DMS79 treated with DMSO at 0.1 percent for 48 hours (cell line): ENCODE measurements at places on chromosomes 2 and 18.

DNA sequence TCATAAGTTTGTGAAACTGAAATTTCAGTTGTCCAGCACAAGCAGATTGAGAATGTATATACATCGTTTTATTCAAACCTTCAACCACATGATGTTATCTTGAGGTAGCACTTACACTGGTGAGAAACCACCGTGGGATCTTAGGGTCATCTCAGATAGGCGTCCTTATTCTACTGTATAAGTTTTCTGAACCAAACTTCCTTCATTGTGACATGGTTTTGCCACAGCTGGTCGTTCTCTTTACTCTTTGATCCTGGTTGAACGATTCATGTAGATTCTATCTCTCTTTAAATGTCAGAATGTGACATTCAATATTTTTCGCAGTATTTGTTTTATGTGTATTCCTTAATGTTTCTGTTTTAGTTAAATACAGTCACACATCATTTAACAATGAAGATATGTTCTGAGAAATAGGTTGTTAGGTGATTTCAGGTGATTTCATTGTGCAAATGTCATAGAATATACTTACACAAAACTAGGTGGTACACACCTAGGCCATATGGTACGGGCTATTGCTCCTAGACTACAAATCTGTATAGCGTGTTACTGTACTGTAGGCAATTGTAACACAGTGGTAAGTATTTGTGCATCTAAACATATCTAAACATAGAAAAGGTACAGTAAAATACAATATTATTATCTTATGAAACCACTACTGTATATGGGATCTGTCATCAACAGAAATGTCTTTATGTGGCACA lies 17.9 kb upstream of the ARHGAP25 start:
- DNase-seq: no peak

DNA sequence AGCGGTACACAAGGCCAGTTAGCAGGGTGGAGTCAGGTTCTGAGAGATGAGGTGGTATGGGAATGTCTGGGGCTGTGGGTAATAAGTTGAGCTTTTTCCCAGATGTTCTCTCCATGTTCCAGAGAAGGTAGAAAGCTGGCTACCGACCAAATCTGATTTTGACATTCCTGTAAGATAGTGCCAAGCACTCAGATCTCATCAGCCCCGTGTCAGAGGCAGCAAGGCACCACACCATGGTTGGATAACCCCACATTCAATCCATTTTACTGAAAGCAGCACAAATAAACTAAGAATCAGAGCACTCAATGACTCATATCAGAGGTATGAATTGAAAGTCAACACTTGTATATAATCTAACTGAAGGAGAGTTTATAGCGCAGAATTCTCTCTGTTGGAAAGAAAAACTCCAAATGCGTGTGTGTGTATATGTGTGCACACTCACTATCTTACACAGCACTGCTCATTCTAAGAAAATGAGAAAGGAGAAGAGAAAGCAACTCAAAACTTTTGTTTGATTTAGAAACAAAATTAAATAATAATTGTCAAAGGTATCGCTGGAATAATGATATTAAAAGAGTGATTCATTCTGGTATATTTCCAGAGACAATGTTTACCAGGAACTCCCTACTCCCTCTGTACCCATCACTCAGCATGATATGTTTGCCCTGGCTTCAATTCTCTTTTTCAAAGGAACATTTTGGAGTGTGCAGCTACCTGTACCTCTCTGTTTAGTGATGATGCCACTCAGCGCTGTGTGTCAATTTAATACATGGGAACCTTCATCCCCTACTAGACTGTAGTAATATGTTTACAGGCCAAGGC lies 375.1 kb upstream of the ID2 start:
- DNase-seq: no peak

DNA sequence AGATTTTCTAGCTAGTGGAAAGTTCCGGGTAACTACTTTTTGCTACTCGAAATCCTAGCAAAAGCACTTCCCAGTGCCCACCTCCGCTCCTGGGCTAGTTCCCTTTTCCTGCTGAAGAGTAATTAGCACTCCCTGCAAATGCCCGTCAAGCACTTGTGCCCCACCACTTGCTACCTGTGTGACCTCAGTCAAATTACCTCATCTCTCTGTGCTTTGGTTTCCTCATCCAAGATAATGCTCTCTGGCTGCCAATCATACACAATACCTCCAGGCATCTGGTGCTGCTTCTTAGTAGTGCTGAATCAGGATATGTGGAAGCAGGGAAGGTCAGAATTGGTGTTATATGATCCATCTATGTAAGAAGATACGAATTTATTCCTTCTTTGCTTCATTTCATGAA lies 102.1 kb upstream of the CDCA7 start:
- no peak for DNase-seq

DNA sequence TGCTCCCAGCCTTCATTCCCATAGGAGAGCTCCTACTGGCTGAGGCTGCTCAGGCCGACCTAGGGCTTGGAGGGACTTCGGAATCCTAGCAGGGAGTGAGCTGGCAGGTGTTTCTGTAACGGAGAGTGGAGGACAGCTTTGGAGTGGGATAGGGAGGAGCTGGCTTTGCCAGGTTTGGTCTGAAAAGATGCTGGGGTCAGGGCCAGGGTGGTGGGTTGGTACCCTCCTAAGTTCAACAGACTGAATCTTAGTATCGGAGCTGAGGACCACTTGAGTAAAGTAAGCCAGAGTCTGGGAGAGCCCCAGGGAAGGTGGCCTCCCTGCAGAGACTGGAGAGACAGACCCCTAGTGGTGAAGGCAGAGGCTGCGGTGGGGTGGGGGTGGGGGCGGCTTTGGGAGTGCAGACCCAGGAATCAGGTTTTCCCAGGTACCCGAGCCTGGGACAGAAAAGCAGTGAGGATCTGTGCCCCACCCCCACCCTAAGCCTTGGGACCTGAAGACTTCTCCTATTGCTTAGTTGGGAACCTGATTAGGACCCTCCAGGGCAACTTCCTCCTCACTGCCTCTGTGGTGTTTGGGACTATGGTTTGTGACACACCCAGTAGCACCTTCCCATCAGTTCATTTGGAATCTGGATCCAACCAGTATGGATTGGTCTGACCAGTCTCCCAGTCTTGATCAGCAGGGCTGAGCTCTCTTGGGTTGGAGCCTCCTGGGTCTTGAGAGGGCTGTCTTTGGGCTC lies 3.0 kb downstream of the CNNM4 start:
- DNase-seq: peak; percentile 87

- no peak for DNase-seq
These were observed 231.2 kb upstream of the CYP26B1 start for GRCh38 chr2:72378753-72379348.

DNA sequence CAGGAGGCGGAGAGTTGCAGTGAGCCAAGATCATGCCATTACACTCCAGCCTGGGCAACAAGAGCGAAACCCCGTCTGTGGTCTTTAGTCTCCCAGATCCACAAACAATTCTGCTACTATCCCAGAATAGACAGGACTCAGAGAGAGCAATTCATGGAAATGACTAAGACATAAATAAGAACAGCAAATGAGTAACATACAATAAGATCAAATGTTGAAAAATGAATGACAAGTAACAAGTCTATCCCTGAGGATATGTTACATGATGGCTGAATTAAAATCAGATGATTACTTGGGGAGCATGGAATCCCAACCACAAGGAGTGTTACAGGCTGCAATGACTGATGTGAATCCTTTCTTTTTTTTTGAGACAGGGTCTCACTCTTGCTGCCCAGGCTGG lies 10.3 kb downstream of the ARL5A start:
- no peak for DNase-seq

GRCh38 chr18:9694952-9695495 lies 13.1 kb upstream of the RAB31 start:
- DNase-seq: no peak

DNA sequence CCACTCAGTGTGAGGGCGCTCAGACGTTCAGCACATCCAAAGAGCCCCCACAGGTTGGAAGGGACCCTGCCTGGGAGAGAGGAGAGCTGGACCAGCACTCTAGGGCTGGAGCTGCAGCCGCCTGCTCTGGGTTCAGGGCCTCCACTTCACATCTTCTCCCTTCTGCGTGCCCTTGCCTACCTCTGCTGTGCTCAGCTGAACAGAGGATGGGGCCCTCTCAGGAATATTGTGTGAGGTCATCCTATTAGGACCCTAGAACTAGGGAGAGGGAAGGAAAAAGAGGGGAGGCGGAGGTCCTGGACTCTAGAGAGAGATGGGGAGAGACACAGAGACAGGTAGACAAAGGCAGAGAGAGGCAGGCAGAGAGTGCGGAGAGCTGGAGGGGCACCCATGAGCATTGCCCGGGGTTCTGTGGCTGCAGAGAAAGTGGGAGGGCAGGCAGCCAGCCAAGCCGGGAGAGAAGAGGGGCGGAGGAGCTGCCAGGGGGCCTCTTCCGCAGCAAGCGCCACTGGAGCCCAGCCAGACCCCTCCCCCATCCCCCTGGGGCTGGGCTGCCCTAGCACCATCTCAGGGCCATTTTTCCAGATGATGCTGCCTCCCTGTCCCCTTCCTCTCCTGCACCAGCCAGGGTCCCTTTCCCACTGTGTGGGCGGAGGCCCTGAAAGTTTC lies 8.3 kb upstream of the TNS1 start:
- DNase-seq: peak; percentile 68

- no peak for DNase-seq
These were observed 50.7 kb upstream of the HAAO start for GRCh38 chr2:42843131-42843530.

DNA sequence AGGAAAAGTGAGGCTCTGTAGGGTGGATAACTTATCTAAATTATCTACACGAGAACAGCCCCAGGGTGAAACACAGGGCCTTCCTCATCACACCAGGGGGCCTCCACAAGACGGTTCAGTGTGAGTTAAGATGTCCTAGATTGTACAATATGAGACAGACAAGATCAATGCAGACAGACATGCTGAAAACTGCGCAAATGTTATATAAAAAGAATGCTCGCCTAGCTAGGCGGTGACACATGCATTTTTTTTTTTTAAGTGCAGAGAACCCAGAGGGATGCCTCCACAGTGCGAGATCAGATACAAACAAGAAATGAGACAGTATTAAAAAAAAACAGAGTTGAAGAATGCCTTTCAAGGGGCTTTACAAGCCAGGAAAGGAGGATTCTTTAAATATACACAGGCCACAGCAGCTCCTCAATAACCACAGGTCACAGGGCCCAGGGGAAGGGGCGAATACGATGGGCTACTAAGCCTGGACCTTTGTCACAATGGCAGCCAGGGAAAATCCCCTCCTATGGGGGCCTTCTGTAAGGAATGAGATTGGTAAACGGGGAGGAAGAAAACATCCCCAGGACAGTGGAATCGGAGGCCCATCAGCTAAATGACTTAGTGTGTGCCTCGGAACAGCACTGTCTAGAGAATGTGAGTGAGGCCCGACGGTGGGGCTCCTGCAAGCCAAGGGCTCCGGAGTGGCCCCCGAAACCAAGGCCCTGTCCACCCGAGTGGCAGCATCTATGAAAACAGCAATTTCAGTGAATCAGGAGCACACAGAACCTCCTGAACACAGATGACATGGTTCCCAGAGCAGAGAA lies 48.9 kb downstream of the ADCY3 start:
- no peak for DNase-seq

DNA sequence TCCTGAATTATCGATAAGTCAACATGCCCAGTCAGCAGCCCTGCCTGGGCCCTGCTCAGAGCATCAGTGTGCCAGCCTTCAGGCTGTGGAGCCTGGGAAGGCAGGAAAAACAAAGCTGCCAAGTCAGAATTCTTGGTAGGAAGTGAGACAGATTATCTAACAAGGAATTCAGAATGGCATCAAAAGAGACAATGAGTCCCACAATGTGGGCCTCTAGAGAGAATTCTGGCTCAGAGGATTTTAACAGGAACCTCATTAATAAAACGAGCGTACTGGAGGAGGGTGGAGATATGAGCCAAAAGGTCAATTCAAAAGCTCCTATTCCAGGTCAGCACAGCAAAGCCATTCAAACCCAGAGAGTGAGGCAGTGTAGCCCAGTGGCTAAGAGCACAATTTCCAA lies 327.6 kb upstream of the MMADHC start:
- no peak for DNase-seq

DNA sequence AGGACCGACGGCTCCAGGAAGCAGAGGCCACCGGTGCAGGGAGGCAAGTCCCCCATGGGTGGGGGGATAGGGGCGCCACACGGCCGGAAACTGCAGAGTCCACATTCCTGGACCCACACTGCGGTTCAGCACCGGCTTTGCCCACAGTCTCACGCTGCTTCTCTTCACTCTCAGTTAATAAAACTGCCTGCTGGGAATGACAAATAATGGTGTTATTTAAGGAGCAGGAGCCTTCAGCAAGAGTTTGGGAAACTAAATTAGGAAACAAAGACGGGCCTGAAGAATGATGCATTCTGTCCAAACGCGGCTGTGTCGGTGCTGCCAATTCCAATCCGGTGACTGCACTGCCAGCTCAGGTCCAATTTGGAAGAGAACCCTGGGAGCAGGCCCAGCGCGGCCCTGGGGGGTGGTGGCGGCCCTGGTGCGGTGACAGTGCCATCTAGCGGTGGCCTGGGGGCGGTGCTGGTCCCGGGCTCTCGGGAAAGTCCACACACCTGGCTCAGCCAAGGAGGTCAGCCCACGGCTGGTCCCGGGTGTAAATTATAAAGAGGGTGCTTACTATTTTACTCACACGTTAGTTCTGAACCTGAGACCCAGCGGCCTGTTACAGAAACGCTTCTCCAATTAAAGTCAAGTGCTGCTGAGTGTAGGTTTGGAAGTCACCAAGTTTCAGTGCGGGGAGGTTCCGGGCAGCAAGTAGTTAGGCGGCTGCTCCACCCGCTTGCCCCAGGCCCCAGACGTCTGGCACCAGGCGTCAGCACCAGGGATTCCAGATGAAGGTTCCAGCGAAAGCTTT lies 73.1 kb upstream of the PXDN start:
- DNase-seq: no peak

- DNase-seq: no peak
These were observed 124.4 kb downstream of the GRB14 start for GRCh38 chr2:164496881-164497280.

DNA sequence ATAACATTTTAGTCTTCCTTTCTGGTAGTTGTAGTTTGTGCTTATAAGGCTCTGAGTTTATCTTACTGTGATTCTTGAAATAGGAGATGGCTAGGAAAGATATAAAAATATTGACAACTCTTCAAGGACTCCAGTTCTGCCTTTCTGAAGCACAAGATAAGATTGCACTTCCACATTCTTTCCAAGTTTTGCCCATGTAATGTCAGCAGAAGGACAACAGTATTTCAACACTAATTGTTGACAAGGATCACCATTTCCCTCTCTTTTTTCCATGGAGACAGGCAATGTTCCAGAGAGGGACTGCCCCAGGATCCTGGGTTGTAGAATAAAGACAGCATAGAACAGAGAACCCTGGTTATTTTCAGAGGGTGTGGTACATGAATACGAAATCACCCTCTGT lies 279.1 kb upstream of the CNTNAP5 start:
- DNase-seq: no peak

DNA sequence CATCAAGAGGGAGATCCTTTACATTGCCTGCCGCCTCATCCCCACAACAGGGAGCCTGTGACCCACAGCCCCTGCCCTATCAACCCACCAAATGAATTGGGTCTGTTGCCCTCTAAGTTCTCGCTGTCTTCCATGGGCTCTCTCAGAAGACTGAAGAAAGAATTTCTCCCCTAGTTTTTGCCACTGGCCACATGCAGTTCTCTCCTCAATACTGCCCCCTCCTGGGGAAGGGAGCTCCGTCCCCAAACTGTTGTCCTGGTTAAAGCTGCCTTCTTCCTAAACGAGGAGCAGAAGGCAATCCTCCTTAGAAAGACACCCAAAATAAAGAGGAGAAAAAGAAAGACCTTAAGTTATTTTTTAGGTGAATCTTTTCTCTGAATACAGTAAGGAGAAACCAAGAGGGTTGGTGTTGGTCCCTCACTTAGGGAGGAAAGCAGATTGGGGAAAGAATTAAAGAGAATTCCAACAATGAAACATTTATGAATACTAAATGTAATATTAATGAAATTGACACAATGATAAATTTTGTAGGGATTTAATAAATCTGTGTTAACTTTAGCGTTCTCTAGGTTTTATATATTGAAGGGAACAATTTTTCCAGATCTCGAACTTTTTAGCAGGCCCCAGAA lies 31.1 kb upstream of the SATB2 start:
- DNase-seq: no peak
